HepG2 (cell line): ENCODE measurements at places on chromosomes 7 and 10. TPM values are rescaled to one million over a fixed set of nuclear protein-coding genes. Genes with fewer than 3 reads are reported as not detected.

Gene FRMD4A
- 0.09 and 0.10 TPM in 2 replicates for total RNA-seq

DNA sequence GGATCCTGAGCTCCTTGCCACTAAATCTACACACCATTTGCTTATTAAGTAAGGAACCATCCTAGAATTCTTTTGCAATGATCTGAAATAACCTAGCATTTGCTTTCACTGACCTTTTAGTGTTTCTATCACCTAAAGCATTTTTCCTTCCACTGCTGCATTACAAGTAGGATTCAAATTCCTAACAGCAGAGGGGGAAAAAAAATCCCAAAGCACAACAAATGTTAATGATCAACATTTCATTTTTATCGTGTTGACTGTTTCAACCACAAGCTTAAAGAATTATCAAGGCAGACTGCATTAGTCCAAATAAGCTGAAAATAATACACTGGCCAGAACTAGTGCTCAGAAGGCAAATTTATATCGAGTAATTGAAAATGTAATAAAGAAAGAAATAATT lies 174.7 kb upstream of the TCF7L2 start:
- peak; percentile 49 for DNase-seq

DNA sequence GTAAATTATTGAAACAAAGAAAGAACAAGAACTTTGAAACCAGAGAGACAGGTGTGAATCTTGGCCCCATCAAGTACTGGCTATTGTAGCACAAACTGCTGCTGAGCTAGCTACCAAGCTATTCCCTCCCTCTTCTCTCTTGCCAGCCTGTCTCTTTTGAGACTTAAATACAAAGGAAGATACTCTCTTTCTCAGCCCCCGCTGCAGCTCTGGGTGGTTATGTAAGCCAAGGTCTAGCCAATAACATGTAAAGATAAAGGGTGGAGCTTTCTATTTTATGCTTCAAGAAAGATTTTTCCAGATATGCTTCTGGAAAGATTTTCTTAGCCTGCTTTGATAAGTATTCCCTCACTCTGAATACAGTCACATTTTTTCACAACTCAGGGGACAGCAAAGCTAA lies 17.2 kb downstream of the BAZ1B start:
- DNase-seq: no peak

DNA sequence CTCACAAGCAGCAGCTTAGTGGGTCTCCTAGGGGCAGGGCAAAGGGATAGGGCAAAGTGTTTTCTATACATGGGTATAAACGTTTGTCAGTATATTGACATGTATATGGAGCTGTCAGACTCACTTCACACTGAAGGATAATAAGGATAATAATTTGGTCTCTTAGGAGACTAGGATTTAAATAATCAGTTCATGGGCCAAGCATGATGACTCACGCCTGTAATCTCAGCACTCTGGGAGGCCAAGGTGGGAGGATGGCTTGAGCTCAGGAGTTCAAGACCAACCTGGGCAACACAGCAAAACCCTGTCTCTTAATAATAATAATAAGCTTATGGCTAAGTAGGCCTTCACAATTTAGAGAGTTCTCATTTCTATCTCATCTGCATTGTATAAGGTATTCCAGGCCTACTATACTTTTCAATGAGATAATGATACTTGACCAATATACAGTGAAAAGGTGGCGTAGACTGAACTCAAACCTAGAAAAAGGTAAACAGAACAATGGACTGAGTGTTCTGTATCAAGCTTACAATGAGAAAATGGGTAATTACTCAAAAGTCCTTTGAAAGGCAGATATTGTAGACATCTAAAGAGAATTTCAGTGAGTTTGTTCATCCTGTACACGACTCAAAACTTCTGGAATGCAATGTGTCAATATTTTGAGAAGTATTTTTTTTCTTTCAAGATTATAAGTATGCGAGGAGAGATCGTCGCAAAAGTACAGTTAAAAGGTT lies 7.0 kb downstream of the GSAP start:
- peak; percentile 95 for DNase-seq
